ENCODE measurements at places on chromosomes 6 and 20.
A peak's percentile ranks its signal among the peaks of the same experiment; 100 is the strongest.

DNA sequence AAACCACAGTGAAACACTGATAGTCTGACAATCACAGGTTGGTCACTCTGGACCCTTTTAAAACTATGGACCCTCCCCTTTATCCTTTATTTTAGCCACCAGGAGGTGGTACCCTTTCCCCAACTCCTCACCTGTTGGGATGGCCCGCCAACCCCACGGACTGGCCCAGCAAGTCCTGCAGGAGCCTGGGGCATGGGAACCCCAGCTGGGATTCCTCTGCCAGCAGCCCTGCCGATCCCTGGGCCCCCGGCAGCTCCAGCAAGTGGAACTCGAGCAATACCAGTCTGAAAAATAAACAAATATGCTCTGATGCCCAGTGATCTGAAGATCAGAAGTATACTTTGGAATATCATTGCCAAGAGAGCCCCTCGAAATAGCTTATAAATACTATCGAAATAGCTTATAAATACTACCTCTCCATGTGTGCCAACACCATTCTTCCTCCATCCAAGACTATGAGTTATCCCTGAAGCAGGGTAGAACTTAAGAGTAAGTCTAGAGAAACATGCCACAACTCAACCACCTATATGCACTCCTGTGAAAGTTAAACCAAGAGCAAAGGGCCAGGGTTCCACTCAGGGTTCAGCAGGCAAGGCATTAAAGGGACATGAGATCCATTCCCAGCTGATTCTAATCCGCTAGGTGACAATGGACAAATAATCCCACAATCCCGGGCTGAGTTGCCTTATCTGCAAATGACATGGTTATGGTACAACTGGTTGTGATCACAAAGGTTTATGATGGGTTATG is 6.8 kb downstream of the SNRPB start:
- DNase-seq = no peak

DNA sequence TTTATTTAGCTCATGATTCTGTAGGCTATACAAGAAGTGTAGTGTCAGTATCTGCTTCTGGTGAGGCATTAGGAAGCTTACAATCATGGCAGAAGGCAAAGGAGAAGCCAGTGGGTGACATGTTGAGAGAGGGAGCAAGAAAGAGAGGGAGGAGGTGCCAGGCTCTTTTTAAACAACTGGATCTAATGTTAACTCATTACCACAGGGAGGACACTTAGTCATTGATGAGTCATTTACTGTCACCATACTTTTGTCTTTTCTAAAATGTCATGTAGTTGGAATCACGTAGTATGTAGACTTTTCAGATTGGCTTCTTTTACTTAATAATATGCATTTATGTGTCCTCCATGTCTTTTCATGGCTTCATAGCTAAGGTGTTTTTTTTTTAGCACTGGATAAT is 58.1 kb downstream of the NUS1 start:
- DNase-seq = no peak

GRCh38 chr6:125392682-125393081 is 90.9 kb upstream of the HDDC2 start:
- DNase-seq = no peak

DNA sequence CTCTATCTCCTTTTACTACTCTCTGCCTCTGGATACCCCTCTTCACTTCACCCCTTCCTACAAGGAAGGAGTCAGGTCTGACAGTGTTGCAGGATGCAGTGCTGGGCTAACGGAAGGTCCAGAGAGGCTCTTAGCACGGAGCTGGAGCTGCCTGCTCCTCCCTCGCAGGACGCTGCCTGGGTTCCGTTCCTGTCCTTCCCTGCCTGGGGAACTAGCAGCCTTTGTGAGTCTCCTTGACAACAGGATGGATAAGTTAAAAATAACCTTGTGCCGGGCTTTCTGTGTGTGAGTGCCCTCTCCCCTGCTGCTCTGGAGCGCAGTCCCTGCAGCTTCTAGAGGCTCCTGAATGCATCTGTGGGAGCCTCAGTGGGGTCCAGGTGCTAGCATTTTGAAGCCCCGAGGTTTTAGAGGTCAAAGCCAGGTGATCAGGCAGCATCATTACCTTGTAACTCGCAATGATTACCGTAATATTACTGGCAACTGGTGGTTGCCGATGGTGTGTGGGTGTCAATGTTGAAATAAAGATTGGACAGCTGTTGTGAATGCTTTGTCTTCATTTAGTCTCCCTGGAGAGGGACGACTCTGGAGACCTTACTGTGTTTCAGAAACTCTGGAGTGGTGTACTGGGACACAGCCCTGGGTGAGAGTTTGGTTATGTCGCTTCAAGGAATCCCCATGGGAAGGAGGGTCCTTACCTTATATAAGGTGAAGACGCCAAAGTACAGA is 44.4 kb downstream of the CDS2 start:
- no peak for DNase-seq

GRCh38 chr6:81515562-81516453 is 236.7 kb downstream of the TENT5A start:
- no peak for DNase-seq

GRCh38 chr20:44761423-44761822 is 15.8 kb downstream of the KCNK15 start:
- DNase-seq = peak; percentile 64

DNA sequence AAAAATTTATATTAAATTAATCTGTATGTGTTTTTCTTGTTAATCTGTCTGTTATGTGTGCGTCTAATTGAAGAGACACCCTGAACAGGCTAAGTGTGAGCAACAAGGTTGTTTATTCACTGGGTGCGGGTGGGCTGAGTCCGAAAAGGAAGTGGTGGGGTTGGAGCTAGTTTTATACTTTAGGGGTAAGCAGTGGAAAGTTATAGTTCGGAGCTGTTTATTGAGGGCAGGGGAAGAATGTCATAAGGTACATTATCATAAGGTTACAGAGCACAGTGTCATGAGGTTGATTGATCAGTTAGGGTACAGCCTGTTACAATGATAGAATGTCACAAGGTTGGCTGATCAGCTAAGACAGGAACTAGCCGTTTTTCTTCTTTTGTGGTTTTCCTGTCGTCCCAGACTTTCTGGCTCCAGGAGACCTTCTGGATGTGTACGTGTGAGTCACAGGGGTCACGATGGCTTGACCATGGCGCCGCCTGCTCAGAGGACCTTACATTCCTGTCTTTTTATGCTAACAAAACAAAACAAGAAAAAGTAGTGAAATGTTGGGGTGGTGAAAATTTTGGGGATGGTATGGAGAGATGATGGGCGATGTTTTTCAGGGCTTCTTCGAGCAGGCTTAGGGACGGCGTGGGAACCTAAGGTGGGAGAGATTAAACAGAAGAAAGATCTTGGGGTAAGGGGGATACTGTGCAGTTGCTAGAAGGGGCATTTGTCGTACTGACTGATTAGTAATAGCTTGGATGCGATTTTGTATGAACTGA is 754.0 kb upstream of the ADGRB3 start:
- no peak for DNase-seq

GRCh38 chr6:135703621-135704020 is 147.9 kb upstream of the PDE7B start:
- DNase-seq = no peak

- peak; percentile 34 for DNase-seq
Observed at GRCh38 chr6:97215157-97215769, 67.8 kb downstream of the MMS22L start.

- DNase-seq = no peak
Observed at GRCh38 chr20:59785986-59786795, 147.2 kb downstream of the SYCP2 start.

GRCh38 chr6:89782222-89782621 is 37.4 kb downstream of the MDN1 start:
- no peak for DNase-seq

- no peak for DNase-seq
Observed at GRCh38 chr6:127462376-127462775, 3.2 kb upstream of the KIAA0408 start.

GRCh38 chr20:44592366-44592765 is 10.0 kb downstream of the PKIG start:
- no peak for DNase-seq

DNA sequence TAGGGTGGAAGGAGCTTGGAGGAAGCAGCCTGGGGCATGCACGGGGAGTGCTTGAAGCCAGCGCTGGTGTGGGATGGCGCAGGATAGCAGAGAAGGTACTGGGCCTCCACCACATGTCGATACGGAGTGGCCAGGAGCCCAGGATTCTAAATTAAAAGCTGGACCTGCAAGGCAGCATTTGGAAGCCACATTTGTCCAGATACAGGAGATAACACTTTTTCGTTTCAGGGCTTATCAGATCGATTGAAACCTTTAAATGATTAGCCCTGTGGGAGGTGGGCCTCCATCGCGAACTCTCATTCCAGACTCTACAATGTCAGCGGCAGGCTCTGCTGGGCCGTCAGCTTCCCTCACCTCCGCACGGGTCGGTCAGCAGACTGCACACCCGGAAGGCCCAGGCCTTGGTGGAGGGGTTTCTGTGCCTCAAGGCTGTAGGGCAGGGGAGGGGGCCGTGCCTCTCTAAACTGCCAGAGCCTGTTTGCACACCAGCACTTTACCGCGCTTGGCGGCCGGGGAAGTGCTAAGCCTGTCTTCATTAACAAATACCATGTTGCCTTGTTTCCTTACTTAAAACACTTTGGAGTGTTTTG is 17.9 kb downstream of the EDN3 start:
- no peak for DNase-seq

DNA sequence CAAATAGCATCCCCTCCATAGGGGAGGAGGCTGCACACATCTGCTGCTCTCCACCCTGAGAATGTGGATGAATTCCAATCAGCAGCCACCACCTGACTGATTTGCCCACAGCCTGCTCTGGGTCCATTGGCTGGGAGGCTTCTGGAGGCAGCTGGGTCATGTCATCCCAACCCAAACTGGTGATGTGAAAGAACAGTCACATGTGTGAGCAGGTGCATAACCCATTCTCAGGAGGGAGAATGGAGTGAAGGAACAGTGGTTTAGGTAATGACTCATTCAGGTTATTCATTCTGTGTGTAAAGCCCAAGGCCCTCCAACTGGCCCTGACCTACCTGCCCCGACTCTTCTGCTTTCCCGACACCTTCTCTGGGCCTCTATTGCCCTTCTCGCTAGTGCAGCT is 90.9 kb upstream of the GCM1 start:
- DNase-seq = no peak

GRCh38 chr6:116475141-116475540 is 14.0 kb downstream of the CALHM6 start:
- no peak for DNase-seq

GRCh38 chr6:163405412-163406309 is 8.9 kb upstream of the QKI start:
- peak; percentile 61 for DNase-seq

DNA sequence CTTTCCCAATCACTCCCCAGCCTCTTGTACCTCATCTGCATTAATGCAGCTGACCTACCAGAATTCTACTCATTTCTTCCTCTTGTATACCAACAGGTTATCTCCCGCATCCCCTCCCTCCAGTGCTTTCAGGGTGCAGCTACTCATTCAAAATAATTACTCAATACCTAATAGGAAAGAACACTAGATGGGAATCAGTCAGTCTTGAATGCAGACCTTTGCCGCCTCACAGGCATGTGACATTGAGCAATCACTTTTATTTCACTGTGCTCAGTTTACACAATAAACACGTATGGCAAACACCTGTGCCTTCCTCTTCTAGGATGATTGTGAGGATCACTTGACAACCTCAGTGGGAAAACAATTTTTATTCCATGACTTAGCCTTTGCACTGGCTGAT is 13.3 kb downstream of the ZSCAN31 start:
- DNase-seq = no peak

GRCh38 chr20:46512943-46513844 is at the start of gene ZNF334:
Gene ZNF334, minus strand, starts transcription at chr20:46513559. Its CDS starts 1,457 bp downstream, at chr20:46512102.
- DNase-seq = peak; percentile 79

GRCh38 chr6:97097068-97098047 is 172.8 kb downstream of the KLHL32 start:
- no peak for DNase-seq

DNA sequence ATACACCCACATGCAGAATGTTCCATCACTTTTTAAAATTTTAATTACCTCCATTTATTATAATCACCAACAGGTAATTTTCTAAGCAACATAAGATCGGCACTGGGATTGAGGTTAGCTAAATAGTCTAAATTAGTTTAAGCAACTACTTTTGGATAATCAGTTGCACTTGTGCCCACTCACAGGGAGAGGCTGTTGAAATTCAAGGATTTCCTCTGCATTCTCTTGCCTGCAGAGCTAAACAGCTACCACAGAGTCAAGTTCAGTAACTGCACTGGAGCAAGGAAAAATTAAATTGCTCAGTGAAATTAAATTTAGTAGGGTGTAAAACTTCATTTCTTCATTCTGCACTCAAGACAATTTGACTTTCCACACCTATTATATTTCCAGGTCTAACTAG is 120.7 kb upstream of the CCDC28A start:
- DNase-seq = no peak

DNA sequence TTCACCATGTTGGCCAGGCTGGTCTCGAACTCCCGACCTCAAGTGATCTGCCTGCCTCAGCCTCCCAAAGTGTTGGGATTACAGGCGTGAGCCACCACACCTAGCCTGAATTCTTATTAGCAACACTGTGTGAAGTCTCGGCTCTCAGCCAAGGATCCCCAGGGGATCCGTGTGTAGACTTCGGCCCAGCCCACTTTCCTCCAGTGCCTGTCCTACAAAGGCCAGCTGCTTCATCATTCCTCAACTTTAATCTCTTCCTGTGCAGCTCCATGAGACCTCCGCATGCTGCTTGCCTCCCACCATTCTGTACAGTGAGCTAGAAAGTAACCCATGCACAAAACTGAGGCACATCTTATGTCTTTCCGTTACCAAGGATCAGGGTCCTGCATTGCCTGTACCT is 71.8 kb downstream of the SAMD3 start:
- DNase-seq = no peak

DNA sequence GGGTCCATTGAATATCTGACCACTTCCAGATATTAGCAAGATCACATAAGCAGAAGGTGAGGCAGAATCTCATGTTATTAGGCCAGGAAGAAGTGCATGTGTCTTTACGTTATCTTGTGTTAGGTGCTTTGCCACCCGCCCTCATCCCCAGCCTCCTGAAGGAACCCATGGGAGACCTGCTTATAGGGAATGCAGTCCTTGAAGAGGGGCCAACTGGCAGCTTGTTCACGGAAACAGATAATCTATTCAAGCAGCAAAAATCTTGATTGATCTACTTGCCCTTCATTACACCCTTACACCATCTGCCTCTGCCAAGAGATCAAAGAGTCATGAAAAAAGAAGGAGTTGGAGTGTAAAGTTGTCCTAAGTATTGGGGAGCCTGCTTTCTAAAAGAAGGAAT is 576.4 kb downstream of the HTR1B start:
- no peak for DNase-seq

GRCh38 chr6:330948-331347 is 38.7 kb downstream of the DUSP22 start:
- DNase-seq = no peak
